ENCODE measurements at places on chromosomes 6 and 20. TPM values are rescaled to one million over a fixed set of nuclear protein-coding genes. Genes with fewer than 3 reads are reported as not detected.

Gene KCNB1
- under 0.01 TPM for total RNA-seq

Gene SYCP2L
- not detected for total RNA-seq

Gene DSP
- 2.2 TPM for total RNA-seq

Gene RTF2
- 68.2 TPM for total RNA-seq

Gene CFAP61
- total RNA-seq: not detected

Gene SPATS1
- total RNA-seq: not detected

Gene METTL24
- total RNA-seq: not detected

Gene KCNK16
- not detected for total RNA-seq

Gene SENP6
- 38.0 TPM for total RNA-seq

Gene HLA-G
- total RNA-seq: 0.91 TPM

Gene KIAA0408
- total RNA-seq: 1.6 TPM

Gene CALHM5
- total RNA-seq: 2.3 TPM

Gene FAM184A
- total RNA-seq: 0.26 TPM

Gene KIF25
- total RNA-seq: 0.56 TPM

Gene VWA7
- not detected for total RNA-seq

Gene TCF19
- 21.2 TPM for total RNA-seq

Gene BCLAF1
- total RNA-seq: 57.0 TPM

Gene TRDN
- not detected for total RNA-seq

Gene BYSL
- 9.7 TPM for total RNA-seq

Gene ROS1
- 1.4 TPM for total RNA-seq

Gene ELOVL2
- total RNA-seq: 0.16 TPM

Gene WFDC10B
- not detected for total RNA-seq

Gene MUC22
- total RNA-seq: not detected

Gene OVOL2
- total RNA-seq: 1.0 TPM

Gene TMC2
- total RNA-seq: not detected

Gene COL11A2
- 0.16 TPM for total RNA-seq

Gene GMPR
- total RNA-seq: 3.4 TPM

Gene EDN1
- 3.4 TPM for total RNA-seq

Gene RAMACL
- 0.26 TPM for total RNA-seq

All from epithelial cell of alveolus of lung (primary cell).